CD4-positive, alpha-beta T cell treated with Interleukin-17A for 1 hour (primary cell): ENCODE measurements at places on chromosomes 2 and 18.

DNA sequence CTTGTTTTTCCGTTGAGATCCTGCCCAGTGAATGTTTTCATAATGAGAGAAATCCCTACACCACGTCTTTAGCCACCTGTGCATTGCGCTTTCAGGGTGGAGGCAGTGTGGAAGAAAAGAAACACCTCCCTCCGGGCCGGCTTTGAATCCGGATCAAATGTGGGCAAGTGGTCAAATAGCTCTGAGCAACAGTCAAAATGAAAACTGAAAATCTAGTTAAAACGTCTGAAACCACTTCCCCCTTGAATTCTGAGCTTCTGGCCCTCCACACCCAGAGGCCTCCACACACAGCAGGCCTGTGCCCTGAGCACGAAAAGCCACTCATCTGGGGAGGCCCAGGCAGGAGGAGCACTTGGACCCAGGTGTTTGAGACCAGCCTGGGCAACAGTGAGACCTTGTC is 263.6 kb upstream of the SALL3 start:
- DNase-seq = no peak

- no peak for DNase-seq
Measured at GRCh38 chr2:149814049-149814448, 226.5 kb upstream of the MMADHC start.

DNA sequence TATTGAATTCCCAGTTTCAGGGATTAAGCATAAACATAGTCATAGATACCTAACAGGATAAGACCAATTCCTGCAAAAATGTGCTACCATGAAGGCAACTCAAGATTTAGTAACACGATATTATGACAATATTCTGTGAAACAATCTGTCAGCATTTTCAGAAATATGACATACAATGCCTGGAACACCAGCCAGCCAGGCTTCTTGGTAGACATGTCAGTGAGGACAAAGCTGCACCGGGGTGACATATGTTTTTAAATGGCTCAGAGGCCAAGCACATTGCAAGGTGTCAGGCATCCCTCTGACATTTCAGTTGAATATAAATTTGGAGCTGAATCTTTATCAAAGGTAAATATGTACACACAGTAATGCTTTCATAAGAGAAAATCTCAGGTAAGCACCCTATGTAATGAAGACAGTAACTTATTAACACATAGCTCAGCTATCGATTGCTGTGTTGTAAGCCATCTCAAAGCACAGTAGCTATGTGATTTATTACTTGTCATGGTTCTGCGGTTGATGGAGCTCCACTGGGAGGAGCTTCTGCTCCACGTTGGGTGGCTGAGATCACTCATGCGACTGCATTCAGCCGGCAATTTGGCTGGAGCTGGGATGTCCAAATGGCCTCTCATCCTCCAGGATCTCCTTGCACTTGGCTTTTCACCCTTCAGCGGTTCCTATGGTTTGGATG is 31.9 kb upstream of the EML6 start:
- no peak for DNase-seq

- no peak for DNase-seq
Measured at GRCh38 chr2:3557639-3558204, 411 bp downstream of the RNASEH1 start.

DNA sequence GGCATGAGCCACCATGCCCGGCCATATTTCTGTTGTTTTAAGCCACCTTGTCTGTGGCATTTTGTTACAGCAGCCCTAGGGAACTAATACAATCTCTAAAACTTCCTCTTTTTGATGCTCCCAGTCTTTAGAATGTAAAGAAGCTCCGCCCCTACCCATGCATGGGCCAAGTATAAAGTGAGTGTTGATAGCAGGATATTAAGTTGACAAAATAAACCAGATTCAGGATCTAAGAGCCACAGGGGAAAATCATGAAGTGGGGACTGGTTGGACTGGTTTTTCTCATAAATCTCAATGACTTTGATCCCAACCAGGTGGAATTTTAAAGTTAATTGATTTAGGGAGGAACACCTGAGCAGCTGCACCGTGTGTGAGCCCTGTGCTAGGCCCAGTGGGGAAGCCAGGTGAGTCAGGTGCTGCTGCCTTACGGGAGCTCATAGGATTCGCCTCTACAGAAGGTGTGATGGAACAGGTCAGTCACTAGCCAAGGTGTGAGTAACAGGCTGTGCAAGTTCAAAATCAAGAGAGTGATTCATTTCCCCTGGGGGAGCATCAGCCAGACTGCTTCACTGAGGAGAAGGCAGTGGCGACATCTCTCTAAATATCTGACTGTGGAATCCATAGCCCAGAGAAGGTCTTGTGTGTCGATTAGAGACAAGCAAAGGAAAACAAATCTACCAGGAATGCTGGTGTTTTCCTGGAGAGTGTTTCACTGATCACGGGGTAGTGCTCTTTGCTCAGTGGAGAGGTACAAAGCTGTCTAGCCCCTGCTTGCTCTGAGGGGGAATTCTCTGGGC is 63.0 kb upstream of the MSH2 start:
- no peak for DNase-seq

DNA sequence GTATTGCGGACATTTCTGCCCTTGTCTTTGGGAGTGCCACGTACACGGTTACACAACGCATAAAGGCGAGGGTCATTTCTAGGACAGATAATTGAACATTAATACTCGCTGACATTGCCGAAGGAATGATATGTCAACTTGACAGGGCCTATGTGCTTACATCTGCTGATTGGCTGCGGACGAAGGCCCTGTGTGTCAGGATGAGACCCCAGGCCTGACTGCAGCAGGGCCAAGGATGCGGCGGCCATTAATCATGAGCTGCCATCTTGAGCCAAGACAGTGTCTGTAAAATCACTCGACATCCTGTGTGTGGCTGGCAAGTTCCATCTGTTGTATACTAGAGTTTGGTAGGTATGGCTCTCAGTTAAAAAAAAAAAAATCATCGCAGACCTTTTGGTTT is 96.6 kb downstream of the MEIS1 start:
- DNase-seq = no peak

- no peak for DNase-seq
Measured at GRCh38 chr2:101745711-101746694, 48.5 kb downstream of the MAP4K4 start.

DNA sequence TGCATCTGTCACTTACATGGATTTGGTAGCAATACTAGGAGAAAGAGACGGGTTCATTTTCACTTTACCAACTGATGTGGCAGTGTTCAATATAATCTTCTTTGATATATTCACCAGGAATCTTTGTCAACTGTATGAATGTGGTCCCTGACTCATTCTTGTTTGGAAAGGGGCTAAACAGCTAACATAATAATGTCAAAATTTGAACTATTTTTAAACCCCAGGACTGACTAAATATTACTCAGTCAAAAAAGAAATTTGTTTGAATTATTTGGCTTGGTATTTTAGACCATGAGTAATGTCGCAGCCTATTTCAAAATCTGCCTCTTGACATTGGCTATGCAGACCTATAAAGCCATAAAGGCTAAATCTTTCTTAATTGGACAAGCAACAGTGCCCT is 413.7 kb upstream of the RGPD4 start:
- DNase-seq = no peak

- no peak for DNase-seq
Measured at GRCh38 chr2:63058144-63058920, 7.7 kb downstream of the OTX1 start.

- no peak for DNase-seq
Measured at GRCh38 chr2:66198873-66199272, 236.1 kb upstream of the MEIS1 start.

- no peak for DNase-seq
Measured at GRCh38 chr2:106011380-106011779, 182.7 kb downstream of the UXS1 start.

DNA sequence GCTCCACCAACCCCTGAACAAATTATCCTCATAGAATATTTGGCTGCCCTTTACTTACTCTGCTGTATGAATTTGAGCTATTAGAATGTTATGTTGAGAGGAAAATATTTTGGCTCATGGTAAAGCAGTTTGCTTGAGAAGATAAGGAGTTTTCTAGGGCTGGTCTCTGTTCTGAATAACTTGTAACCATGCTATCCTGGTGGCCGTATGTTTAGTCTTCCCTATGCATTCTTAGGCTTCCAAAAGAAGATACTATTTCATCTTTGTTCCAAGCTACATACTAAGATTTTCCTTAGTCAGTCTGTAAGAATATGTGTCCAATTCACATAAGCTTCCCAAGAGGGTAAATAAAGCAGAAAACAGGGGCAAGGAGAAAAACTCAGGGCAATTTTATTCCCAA is 1105.1 kb upstream of the PIK3C3 start:
- no peak for DNase-seq

- no peak for DNase-seq
Measured at GRCh38 chr2:37816686-37817085, 108.4 kb upstream of the RMDN2 start.

- DNase-seq = no peak
Measured at GRCh38 chr18:21203126-21203525, 38.9 kb upstream of the GREB1L start.
